HFFc6 (cell line): ENCODE measurements at places on chromosomes 12 and 14.

DNA sequence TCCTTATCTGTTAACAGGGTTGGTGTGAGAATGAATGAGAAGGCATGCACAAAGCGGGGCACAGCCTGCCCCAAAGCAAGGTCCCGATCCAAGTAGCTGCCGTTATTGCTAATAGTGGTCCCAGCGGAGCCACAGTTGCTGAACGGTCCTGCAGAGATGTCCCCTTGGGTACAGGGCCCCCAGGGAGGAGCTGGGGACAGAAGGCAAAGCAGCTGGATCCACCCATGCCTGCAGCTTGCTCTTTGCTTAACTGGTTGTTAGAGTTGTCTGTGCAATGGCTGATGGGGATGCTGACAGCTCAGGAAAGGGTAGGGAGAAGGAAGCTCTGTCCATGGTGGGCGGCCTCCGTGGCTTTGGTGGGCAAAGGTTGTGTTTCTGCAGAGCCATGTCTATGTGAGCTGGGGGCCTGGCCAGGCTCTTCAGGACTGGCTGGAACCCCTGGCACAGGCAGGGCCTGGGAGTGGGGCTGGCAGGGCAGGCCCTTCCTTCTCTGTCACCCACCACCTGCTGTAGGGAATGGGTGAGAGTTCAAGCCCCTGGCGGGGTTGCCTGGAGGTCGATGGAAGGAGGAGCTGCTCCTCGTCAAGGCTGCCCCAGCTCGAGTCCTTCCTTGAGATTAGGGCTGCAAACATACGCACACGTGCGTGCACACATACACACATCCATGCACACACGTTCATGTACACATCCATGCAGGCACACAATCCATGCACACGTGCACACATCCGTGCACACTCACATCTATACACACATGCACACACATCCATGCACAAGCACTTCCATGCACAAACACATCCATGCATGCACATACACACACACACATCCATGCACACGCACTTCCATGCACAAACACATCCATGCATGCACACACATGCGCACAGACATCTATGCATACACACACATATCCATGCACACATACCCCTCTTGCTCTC, 35.4 kb downstream of the NOC4L start:
- DNase-seq, result no peak

- DNase-seq, result no peak
Measured at GRCh38 chr12:39902821-39903220, 203.1 kb downstream of the SLC2A13 start.

DNA sequence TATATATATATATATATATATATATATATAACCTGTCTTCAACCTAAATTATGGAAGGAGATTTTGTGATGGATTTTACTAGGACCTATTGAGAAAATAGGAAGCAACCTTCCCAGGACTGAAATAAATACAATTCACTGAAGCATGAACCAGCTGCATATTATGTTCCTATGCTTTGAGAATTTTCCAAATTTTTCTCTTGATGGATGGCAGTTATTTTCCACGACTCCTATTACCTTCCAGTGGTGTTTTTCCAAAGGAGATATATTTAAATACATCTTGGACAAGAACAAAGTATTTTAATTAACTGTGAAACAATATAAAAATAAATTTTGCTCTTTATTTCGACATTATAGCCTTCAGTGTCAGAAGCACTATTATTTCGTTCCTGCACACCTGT, 87.9 kb downstream of the TMTC1 start:
- no peak for DNase-seq

- DNase-seq, result no peak
Measured at GRCh38 chr14:33529787-33530757, 420.8 kb downstream of the EGLN3 start.

DNA sequence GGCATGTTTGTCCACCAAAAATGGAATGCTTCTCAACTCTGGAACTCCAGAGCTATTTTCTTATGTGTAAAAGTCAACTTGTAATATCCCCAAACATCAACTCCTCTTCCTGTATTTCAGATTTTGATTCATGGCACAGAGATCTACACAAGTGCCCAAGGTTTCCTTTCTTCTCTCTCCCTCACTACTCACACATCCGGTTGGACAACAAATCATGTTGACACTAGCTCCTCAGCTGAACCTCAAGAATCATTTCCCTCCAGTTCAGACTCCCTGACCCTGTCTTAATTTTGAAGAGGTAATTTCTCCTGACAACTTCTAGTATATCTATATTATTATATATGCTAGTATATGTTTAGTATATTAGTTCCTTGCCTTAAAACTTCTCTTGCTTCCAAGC, 485.4 kb upstream of the CCDC196 start:
- no peak for DNase-seq

- DNase-seq, result no peak
Measured at GRCh38 chr14:98167275-98167674, 1104.7 kb downstream of the BCL11B start.

DNA sequence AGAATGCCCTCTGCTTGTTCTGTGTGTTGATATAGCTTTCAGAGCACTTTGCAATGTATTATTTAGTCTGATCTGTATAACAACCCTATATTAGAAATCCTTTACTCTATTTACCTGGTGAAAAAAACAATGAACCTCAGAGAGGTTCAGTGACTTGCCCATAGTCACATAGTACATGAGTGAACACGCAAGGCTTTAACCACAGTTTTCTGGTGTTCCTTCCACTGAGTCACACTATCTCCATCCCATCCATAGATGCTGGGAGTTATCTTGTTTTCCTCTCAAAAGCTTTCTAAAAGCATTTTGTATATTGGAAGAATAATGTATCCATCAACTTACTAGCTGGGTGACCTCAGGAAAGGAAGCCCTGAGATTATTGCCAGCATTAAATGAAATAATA, 104.5 kb downstream of the NT5DC3 start:
- DNase-seq, result no peak

GRCh38 chr12:65854629-65855028, 30.3 kb downstream of the HMGA2 start:
- DNase-seq, result peak; percentile 46

- DNase-seq, result no peak
Measured at GRCh38 chr14:49221316-49221715, 364.9 kb downstream of the RPS29 start.
